AG09309 (cell line): ENCODE measurements at places on chromosomes 12 and 14.

GRCh38 chr12:106249411-106250135, 1.8 kb upstream of the CKAP4 start:
- DNase-seq: no peak

DNA sequence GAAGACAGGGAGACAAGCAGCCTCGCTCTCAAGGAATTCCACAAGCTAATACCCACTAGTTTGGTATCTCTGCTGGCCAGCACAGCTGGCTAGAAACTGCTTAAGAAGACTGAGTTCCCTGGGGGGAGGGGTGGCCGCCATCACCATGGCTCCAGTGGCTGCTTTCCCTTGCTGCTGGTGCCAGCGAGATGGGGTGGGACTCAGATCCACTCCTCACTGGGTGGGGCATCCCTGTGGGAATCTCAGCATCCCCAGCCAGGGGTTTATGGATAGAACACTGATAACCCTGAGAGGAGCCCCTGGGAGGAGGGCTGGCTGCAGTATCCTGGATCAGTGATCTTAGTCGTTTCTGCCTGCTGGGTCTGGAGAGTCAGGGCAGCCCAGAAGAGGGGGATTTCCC, 170.6 kb upstream of the MDGA2 start:
- no peak for DNase-seq

DNA sequence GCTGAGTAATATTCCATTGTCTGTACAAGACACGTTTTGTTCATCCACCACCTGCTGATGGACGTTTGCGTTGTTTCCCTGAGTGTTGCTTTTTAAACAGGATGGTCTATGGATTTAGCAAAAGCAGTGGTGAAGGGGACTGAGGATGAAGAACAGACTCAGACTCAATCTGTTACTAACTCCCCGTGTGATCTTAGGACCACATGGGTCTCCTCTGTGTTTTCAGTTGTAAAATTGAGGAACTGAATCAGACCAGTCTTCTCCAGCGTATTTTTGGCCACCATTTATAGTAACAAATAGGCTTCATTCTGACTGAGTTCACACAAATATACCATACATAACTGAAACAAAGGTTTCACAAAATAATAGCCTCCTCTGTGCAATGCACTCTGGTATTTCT, 85.6 kb downstream of the FOXN3 start:
- no peak for DNase-seq

DNA sequence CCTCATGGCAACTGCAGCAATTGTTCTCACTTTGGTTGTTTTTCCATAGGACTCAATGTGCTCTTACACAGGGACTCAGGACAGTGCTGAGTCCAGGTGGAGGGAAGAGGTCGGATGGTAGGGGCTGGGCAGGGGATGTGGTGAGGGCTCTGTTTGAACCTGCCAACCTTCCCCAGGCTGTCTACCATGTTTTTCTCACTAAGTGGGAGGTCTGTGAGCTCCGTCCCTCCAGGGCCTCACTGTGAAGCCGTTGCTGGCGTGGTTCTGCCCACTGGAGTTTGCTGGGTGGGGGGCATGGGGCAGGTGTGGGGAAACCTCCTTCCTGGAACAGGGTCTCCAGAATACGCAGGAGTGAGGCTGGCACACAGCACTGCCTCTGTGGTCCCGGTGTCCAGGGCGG, 20.7 kb upstream of the PRMT8 start:
- DNase-seq: no peak

DNA sequence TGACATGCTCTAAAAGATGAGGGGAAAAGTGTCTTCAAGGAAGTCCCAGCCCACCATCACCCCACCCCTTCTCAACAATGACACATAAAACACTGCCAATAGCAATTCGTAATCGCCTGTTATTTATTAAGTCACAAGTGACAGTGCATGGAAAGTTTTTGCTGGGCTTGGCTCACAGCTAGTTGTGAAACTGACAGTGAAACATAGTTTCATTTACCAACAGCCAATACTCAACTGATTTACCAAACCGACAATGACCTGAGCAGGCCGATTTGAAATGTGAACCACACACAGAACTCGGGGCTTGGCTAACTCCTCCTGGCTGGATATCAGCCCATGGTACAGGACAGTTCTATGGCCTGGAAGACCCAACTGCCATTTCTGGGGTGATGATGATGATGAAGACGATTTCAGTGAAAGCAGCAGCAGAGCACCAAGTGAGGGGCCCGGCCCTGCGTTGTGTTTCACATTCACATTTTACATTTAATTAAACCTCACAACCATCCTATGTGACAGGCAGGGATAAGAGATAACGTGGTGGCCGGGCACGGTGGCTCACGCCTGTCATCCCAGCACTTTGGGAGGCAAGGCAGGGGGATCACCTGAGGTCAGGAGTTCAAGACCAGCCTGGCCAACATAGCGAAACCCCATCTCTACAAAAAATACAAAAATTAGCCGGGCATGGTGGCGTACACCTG, 42.7 kb downstream of the CAMKK2 start:
- no peak for DNase-seq

DNA sequence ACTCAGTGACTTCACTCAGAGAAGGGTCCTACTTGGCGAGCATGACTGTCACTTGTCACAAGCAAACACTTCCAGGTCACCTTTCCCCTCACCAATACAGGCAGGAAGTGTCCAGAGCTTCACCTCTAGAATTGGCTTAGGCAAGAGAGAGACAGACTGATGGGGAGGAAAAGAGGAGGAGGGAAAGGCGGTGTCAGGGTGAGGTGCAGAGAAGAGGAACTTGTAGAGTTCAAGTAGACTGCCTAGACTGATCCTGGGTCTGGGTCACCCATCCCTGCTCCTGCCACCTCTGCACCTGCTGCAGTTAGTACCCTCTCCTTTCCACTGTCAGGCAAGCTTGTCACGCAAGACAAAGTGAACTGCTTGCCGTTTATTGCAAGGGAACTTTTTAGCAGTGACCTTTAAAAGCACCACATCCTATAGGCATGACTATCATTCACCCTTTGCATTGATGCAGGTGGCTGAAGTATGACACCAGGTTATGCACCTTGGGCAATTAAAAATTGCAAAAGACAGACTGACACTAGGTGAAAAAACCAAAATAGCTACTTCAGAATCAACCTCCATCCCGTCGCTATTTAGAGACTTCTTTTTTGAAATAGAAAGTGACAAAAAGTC, 292.4 kb downstream of the SYT1 start:
- no peak for DNase-seq
